Bronchial epithelial cell (primary cell): ENCODE measurements at places on chromosomes 16 and 17.

DNA sequence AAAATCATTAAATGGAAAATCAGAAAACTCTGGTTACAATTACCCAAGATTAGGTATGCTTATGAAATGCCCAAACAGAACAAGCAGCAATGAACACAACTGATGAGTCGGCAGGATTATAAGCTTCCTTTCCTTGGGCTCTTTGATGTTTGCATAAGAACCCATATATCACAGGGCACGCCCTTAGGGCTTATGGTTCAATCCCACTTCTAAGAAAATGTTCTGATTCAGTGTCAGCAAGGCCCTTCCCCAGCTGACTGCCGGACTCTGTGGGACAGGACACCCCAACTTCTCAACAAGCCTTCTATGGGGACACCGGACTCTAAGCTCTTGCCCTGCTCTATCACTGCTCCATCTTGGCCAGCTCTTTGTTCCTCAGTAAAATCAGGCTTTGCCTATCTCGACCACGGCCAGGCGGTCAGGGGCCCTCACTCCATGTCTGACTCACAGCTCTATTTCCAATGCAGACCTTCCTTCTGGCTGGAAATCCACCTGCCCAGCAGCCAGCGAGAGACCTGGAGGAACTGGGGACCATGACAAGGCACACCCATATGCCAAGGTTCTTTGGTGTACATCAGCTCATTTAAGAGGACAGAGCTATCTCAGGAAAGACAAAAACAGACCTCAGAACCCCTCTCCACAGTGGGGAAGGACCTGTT lies 26.8 kb downstream of the LITAFD start:
- DNase-seq = peak; percentile 21

DNA sequence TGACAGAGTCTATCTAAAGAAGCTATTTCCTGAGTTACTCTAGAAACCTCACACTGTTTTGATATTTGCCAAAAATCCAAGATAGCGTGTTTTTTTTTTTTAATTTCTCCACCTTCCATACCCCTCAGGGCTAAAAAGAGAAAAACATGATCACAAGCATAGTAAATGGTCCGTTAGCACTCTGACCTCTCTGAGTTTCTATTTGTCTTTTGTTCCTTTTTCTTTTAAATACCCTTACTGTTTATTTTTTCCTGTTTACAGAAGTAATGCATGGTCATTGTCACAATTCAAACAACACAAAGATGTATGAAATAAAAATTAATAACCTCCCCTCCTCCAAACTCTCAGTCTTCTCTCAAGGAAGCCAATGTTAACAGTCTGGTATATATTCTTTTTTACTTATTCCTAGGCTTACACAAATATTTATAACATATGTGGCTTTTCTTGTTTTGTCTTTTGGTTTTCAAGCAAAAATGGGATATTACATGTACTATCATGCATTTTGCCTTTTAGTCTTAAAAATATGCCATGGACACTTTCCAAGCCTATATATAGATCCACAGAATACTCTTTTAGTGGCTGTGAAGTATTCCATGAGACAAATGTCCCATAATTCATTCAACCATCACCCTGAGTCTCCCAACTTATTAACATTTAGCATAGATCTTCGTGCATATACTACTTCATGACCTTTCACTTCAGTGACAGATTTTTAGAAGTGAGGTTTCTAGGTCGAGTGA lies 3.1 kb downstream of the SKAP1 start:
- no peak for DNase-seq

DNA sequence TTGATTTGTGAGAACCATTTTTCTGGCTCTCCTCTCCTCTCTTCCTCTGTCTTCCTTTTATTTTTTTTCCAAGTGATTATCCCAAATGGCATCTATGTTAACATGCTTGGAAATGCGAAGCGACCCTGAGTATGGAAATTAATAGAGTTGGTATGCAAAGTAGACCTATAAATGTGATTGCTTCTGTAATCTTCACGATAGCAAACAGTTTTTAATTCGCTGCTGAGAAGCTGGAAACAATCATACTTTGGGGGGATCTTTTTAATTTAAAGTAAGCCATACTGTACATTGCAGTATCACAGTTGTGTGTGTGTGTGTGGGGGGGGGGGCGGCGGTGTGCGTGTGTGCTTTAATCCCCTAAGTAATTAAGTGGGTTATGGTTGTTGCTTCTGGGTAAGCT lies 233.3 kb downstream of the CDH13 start:
- no peak for DNase-seq

DNA sequence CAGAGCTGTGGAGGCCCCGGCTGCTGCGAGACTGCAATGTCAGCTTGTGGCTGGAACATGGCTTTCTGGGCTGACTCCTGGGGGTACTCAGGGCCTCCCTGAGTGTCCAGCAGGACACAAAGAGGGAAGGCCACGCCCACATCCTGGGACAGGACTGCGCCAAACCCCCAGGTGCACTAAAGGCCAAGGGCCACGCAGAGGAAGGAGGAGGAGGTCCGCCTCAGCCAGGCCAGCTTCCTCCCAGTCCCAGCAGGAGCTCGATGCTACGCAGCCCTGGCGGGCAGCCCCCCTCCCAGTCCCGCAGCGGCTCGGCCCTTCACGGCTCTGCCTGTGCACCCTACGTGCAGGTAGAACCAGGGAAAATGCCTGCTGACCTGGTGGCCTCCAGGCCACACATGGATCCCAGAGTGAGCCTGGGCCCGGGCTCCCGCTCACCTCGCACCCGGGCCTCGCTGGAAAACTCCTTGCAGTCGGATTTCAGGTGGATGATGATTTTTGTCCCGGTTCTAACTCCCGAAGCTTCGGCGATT lies 21.2 kb downstream of the DNASE1 start:
- DNase-seq = no peak

- no peak for DNase-seq
Observed at GRCh38 chr17:4665027-4665426, 23.5 kb upstream of the ALOX15 start.

DNA sequence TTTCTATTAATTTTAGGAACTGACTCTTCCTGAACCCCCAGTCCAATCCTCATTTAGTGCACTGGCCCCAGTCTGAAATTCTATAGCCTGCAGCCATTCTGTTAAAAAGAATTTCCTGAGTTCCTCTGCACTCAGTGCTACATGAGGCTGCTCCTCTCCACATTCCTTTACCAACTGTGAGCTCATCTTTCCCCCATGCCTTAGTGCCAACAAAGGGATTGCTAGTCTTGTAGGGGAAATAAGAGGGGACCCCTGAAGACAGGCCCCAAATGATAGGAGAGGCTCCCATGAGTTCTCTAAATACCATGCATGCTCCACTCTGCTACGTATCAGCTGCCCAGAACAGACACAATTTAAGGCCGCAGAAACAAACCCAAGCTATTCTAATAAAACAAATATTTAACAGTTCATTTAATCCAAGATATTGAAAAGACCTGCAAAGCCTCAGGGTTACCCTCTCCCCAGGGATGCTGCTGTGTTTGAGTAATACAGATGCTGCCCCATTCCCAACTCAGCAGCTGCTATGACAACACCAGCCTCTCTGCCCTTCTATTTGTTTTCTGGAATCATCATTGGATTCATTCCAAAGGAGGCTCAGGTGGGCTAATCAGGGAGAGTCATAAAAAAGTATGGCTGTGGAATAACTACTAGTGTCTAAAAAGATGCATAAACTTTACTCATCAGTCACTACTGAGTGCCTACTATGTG lies 228.5 kb downstream of the TOX3 start:
- no peak for DNase-seq
